ENCODE measurements at places on chromosomes 3 and 15.

DNA sequence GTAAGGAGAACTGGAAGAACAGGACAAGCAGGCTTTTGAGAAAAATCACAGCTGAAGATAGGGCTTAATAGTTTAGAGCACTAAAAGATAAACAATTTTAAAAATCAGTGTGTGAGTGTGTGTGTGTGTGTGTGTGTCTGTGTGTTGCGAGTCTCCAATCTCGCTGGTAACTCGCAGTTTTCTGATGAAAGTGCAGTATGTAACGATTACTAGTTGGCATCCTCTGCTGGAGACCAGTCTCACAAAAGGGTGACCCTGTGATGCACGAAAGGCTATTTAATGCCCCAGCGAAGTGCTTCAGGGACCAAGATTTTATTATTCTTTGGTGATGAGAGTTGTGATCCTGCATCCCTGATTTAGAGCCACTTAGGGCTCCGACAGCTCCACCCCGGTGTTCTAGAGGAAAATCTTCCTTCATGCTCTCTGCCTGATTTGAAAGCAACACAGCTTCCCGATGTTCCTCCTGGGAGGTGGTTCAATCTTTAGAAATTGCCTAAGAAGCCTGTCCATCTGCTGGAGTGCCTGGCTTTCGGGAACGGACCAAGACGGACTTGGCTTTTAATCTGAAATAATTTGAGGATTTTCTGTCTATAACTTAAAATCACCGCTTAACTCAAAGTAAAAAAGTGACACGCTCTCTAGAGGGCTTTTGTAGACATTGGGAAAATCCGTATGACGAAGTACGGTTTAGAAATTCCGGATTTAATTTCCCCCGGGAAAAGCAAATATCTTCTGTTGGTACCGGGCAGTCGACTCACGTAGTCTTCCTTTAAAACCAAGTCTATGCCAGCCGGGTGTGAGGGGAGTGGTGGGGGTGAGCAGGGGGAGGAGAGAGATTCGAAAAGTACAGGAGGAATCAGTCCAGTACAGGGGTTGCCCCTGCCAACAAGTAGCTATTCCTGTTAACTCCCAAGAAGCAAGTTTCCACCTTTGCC is 1.1 kb upstream of the ALCAM start:
- no peak for DNase-seq

GRCh38 chr3:195801251-195802183 is 10.2 kb downstream of the MUC4 start:
- DNase-seq = no peak

DNA sequence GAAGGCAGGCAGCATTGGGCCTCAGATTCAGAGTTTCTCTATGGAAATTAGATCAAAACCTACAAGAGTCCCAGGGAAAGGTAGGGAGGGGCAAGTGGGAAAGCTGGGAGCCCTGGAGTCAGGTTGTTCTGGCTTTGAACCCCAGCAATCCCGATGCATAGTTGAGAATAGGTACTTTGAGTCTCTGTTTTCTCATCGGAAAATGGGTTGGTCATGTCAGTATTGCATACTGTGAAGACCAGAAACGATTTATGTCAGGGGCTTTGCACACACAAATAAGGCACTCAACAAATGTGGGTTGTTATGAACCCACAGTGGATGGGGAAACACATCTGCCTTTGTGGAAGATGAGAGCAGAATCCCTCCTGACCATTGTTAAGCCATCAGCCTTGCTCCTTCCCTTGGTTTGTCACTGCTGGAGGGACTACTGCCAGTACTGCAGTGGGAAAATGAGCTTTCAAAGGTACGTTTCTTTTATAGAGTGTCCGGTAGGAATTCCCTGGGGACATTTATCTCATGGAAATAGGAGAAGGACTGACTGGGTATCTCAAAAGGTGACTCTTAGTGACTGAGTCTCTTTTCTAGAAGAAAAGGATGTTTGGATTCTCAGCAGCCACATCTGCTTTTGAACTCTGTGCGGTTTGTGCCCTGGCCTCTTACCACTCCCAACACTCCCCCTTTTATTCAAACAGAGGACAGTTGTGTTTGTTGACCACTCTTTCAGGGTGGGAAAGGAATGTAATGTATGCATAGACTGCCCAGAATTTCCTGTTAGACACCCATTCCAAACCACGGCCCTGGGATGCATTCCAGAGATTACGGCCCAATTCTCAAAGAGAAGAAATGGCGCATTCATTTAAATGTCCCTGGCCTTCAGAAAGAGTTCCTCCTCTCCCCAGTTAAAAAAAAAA is 54.6 kb upstream of the VILL start:
- no peak for DNase-seq

GRCh38 chr15:95059346-95059905 is 828.1 kb downstream of the MCTP2 start:
- no peak for DNase-seq

GRCh38 chr15:28927043-28927442 is 41.3 kb downstream of the APBA2 start:
- DNase-seq = no peak
